ENCODE measurements at places on chromosomes 16 and 17. TPM values are rescaled to one million over a fixed set of nuclear protein-coding genes. Genes with fewer than 3 reads are reported as not detected.

The NLGN2 gene
- total RNA-seq, result 6.5 TPM

The MYH1 gene
- 0.10 TPM for total RNA-seq

- DNase-seq, result no peak
Observed at GRCh38 chr16:67304020-67304419, 22.5 kb downstream of the KCTD19 start.

DNA sequence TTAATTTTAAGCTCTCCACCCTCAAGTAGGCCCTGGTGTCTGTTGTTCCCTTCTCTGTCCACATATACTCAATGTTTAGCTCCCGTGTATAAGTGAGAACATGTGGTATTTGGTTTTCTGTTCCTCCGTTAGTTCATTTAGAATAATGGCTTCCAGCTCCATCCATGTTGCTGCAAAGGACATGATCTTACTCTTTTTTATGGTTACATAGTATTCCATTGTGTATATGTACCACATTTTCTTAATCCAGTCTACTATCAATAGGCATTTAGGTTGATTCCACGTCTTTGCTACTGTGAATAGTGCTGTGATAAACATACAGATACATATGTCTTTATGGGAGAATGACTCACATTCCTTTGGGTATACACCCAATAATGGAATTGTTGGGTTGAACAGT lies 111.4 kb upstream of the NACA2 start:
- no peak for DNase-seq

The OTOP2 gene
- total RNA-seq, result not detected

The RNF222 gene
- total RNA-seq, result not detected

The HEATR9 gene
- not detected for total RNA-seq

DNA sequence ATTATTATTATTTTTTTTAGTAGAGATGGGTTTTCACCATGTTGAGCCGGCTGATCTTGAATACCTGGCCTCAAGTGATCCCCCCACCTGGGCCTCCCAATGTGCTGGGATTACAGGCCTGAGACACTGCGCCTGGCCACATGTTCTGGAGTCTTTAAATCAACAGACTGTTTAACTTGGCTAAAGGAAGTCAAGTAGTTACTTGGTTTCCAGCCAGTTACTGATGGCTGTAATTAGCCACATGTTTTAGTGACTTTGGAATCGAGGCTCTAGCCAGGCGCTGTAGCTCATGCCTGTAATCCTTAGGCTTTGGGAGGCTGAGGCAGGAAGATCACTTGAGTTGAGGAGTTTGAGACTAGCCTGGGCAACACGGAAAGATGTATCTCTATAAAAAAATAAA lies 699.2 kb upstream of the RBFOX1 start:
- DNase-seq, result no peak

The HOXB8 gene
- total RNA-seq, result not detected

DNA sequence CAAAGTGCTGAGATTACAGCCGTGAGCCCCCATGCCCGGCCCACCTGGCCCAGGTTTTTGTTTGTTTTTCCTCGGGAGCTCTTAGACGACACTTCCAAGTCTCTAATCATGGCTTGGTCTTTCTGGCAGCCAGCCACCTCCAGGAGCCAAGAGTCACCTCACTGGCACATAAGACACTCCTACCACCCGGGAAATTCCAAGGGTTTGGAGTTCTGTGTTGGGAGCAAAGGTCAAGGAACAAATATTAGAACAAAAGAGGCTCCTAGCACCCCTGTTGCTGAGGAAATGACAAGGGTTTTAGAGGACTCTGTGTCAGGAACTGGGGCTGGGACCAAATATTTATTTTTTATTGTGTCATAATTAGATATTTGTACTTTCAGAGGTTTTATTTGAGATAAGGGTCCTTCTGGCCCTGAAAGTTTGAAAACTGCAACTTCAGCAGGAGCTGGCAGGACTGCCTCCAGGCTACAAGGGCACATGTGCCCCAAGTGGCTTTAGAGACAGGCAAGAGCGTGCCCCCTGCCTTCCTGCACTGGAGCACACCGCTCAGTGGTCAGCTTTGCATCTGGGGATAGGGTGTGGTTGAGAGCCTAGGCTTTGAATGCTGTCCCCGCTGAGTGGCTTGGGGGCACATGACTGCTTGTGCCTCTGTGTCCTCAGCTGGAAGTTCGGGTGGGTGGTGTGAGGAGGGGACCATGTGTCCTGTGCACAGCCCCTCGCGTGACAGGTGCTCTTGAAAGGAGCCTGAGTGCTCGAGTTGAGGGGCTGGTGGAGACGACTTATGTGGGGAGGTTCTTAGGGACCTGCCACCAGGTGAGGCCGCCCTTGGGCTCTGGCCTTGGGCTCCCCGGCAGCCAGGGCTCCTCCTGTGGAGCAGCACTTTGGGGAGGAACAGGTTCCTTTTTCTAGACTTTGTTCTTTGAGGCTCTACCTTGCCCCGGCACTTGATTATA lies 29.7 kb downstream of the MGRN1 start:
- peak; percentile 16 for DNase-seq

DNA sequence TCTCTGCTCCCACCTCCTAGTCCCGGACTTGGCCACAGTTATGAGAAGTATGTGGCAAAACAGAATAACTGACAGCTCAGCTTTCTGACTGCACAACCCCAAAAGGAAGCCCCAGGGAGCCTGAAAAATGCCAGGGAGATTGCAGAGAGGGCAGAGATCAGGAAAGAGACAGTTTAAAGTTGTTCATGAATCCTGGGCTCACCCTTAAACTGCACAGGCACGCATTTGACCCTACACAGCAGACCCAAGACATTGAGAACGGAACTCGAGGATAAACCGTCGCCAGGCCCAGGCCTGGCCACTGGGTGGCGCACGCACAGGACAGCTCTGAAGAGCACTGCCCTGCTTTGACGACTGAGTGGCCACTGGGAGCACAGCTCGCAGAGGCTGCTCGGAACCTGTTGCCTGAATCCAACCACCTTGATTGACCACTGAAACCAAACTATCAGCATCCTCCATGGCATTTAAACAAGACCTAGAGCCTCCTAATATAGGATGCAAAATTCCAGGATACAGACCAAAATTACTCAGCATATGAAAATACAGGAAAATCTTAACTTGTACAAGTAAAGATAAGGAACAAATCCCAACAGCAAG lies 114.0 kb downstream of the C16orf95 start:
- peak; percentile 78 for DNase-seq

- no peak for DNase-seq
Observed at GRCh38 chr17:47736501-47737495, 3.8 kb downstream of the TBX21 start.

GRCh38 chr16:72959301-72959996 lies 88.5 kb downstream of the ZFHX3 start:
- DNase-seq, result no peak

DNA sequence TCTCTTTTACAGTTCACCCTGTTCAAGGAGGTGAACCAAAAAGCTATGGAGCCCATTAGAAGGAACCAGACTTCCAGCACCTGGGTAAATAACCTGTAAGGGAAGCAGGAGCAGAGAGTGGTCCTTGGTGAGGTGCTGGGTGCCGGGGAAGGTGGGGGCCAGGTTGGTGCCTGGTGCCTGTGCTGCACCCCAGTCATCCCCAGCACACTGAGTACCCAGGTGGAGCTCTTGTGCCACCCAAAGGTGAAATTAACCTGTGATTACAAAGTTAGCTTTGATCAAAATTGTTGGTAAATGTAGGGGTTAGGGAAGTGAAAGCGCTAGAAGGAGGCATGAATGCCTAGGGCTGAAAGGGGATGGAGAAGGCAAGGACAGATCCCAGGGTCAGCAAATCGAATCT lies 58.6 kb downstream of the CDRT4 start:
- no peak for DNase-seq

DNA sequence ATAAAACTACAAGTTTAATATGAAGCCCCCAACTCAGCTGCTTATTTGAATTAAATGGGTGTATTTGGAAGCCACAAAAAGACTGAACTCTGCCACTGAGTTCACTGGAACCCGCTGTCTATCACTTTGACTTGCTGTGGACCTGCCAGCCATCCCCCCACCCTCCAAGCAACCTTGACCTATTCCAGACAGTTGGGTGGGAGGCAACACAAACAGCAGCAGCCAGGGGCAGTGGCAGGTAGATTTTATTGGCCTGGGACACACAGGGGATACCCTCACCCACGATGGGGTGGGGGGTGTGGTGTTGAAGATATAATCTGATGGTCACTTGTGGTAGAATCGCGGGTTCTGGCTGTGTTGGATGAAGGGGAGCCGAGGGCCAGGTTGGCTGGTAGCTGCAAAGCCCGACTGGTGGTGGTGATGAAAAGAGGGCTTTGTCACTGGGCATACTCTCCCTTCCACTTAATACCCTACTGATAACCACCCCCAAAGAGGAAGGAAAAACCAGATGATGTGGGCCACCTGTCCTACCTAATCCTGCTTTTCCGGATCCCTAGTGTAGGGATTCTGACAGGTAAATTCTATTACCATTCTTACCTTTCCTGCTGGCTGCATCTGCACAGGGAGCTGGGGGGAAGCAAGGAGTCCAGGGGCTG lies 2.6 kb downstream of the GPS2 start:
- DNase-seq, result no peak

The TMC7 gene
- 1.1 TPM for total RNA-seq

The SCPEP1 gene
- total RNA-seq, result 90.0 TPM
